ENCODE measurements at places on chromosomes 4 and X. TPM values are rescaled to one million over a fixed set of nuclear protein-coding genes. Genes with fewer than 3 reads are reported as not detected.

DNA sequence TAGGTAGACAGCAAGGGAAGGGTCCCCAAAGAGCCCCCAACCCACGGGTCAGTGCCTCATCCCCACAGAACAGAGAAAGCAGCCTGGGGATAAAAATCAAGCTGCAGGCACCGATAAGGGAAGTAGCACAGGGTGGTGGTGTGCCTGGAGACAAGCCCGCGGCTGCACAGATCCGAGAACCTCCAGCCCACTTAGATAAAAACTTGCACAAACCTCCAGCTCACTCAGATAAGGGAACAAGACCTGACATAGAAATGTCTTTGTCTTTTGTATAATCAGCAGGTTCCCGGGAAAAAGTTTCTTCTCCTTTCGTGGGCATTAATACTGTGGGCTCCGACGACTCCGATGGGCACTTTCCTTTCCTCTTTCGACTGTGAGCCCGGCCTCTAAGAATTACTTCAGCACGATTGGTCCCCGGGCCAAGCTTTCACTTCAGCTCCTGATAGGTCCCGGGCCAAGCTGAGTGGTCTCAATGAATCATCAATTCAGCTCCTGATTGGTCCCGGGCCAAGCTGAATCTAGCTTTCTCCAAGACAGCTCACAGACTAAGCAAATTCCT, 32.4 kb downstream of the PRDX4 start:
- DNase-seq = peak; percentile 63

DNA sequence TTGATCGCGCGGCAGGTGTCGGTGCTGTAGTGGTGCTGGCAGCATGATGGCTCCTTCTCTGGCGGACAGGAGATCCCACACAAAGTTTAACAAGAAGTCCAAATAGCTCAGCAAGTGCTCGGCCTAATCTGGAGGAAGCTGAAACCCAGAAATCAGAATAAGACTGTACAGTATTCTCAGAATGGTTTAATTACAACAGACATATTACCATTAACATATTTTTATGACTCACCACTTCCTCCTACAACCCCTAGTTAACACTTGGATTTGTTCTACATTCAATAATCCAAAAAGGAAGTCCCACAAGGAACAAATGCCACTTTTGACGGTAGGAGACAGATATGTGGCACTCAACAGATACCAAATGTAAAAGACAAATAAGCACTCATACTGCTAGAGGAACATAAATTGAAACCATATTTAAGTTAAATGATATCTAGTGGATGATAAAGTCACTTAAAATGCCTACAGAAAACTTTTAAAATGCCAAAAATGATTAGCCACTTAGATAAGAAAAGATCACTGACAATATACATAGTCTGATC, 91.2 kb downstream of the HUWE1 start:
- DNase-seq = no peak

DNA sequence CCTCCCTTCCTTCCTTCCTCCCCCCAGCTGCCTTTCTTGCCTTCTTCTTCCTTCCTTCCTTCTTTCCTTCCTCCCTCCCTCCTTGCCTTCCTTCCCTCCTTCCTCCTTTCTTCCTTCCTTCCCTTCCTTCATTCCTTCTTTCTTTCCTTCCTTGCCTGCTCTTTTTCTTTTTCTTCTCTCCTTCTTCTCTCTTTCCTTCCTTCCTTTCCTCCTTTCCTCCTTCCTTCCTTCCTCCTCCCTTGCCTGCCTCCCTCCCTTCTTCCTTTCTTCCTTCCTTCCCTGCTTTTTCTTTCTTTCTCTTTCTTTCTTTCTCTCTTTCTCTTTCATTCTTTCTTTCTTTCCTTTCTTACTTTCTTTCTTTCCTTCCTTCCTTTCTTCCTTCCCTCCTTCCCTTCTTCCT, 49.1 kb downstream of the STK32B start:
- no peak for DNase-seq

DNA sequence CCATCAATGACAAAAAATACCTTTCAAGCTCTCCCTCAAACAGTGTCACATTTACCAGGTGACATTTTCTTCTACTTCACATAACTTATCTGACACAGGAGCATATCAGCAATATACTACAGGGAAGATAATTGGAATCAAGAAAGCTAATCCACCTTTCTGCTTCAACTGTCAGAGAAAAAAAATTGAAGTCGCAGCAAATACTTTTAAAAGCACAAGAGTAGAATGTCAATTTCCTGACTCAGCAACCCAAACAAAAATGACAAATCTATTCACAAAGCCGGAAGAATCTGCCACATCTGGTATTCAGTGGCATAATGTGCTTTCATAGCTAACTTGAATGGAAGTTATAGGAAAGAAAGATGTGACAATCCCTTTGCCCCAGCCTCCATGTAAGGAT, 36.7 kb downstream of the AGA start:
- no peak for DNase-seq

GRCh38 chr4:151527699-151528098, 118.7 kb downstream of the FHIP1A start:
- no peak for DNase-seq

DNA sequence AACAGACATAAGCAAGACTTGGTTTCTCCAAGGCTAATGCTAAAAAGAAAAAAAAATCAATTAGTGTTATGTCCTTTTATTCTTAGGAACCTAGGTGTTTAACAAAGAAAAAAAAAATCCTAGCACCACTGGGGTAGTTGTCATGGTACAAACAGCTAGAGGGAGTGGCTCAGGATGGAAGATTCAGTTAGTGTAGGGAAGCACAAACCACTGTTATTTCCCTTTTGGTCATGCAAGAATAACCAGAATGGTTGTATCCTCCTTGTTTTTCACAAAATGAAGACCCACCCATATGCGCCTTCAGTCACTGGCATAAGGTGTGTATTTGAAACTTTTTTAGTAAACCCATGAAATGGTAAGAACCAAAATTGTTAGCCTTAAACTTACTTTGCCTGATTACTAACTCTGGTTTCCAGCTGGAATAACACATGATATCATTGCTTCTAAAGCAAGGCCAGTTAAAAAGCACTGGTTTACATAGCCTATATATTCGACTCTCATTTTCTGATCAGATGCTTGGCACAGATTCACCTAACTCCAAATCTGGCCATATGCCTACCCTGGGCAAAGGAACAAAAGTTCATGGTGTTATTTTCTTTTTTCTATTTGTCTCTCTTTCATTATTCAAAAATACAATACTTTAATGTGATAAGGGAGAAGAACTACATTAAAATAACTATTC, 132.6 kb downstream of the SCFD2 start:
- no peak for DNase-seq

OPHN1 gene
- total RNA-seq = 4.3 TPM

KLHL4 gene
- total RNA-seq = 1.0 TPM

MAGEE2 gene
- total RNA-seq = not detected
